ENCODE measurements at places on chromosomes 5 and 9.
A peak's percentile ranks its signal among the peaks of the same experiment; 100 is the strongest.

- no peak for DNase-seq
These were observed 15.9 kb downstream of the ENG start for GRCh38 chr9:127838375-127839078.

- DNase-seq, result peak; percentile 66
These were observed 6.5 kb downstream of the LIX1 start for GRCh38 chr5:97135868-97136267.

DNA sequence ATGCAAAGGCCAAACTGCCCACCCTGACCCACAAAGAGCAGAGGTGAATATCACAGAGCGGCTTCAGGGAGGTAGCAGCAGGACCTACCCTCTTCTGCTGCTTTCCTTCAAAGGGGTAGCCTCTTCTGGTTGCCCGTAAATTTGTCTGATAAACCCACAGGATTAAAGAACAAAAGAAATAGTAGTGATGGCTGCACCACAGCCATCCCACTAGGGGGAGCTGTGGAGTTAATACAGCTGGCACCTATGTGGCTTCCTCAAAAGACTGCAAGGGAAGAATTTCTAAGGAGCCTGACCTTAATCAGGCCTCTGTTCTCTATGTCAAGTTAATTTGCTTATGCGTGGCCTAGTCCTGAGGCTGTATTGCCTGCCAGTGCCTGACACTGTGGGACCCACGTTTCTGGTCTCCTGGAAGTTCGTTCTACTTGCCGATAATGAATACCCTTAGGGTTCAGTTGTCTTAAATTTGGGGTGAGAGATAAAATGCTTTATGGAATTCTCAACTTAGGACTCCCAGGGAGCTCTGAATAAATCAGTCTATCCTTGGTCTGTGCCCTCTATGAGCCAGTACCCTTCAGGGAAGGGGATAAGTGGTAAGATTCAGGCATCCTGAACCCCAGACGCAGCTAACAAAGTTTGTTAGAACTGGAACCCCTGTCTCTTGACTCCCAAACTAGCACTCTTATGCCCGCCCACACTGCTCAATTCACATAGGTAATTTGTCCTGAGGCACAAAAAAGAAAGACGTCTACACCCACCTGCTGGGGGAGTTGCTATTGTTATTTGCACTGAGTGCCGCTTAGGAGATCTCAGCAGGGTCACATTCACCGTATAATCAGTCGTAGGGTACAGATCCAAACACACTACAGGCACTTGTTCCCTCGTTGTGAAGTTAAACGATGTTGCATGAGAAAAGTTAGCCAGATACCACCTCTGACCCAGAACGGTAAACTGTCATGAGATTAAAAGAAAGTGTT lies 77.1 kb downstream of the SUSD1 start:
- peak; percentile 86 for DNase-seq

DNA sequence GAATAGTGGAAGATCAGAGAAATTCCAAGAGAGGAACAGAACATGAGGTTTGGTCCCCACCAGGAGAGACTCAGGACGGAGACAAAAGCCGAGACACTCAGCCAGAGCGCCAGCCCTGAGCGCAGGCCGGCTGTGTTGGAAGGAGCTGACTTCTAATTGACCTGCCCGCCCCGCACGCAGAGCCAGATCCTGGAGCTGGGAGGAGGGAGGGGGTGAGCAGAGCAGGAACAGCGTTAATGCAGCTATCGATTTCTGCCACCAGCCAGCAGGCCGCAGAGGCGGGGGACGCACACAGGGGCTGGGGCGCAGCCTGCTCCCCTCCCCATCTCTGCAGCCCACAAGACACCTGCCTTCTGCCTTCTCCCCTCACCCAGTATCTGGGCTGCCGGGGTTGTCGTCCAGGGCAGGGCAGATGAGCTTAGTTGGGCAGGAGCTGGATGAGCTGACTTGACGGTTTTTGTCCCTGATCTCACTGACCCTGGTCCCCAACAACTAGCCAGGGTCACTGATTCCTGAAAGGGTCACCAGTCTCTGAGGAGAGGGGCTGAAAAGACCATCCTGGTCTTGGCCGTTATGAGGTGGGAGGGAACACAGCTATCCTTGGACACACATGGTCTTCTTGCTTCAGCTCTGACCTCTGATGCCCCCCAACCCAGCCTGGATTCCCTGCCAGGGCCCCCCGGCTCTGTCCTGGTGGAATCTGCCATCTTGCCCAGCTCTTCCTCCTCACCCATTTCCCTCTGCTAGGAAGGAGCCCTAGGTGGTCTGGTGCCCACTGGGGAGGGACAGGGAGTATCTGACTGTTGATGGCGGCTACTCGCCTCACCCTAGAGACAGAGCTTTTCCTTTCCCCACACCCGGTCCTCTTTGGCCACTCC lies 29.8 kb downstream of the CXXC5 start:
- DNase-seq, result peak; percentile 82

- no peak for DNase-seq
These were observed 57.4 kb downstream of the ADAMTSL1 start for GRCh38 chr9:18531136-18532065.

Data from tongue (tissue), 3 donors.